ENCODE measurements at places on chromosomes 16 and 17.
A peak's percentile ranks its signal among the peaks of the same experiment; 100 is the strongest.

DNA sequence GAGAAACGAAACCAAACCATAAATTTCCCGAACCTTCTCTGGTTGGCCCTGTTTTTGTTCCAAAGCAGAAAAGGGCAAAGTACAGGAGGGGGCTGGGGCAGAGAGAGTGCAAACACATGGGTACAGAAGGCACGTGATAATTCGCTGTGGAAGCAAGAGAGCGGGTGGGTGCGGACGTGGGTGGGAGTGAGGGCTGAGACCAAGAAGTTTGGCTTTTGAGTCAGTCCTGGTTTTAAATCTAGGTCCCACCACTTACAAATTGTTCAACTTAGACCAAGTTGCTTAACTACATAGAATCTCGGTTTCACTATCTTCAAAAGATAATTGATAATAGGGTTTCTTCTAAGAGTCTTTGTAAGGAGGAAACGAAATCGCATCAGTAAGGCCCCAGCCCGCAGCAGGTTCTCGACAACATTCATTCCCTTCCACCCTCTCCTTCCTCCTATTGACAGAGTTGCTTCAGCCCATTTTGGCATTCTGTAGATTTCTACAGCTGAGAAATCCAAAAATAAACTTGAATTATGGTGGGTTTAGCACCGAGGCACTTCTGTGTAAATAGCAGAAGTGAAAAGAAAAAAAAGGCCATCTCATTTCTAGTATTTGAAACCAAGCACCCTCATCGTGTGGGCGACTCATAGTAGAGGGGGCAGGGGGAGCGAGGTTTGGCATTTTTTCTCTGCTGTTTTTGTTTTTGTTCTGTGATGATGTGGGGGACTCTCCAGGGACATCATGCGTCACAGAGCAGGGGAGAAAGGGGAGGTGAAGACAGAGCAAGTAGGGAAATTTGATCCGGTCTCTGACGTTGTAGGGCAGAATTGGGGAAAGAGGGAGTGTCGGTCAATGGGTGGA, 33.6 kb upstream of the CCR7 start:
- no peak for ATAC-seq

- ATAC-seq = no peak
These were observed 97.6 kb downstream of the C16orf78 start for GRCh38 chr16:49471038-49471727.

DNA sequence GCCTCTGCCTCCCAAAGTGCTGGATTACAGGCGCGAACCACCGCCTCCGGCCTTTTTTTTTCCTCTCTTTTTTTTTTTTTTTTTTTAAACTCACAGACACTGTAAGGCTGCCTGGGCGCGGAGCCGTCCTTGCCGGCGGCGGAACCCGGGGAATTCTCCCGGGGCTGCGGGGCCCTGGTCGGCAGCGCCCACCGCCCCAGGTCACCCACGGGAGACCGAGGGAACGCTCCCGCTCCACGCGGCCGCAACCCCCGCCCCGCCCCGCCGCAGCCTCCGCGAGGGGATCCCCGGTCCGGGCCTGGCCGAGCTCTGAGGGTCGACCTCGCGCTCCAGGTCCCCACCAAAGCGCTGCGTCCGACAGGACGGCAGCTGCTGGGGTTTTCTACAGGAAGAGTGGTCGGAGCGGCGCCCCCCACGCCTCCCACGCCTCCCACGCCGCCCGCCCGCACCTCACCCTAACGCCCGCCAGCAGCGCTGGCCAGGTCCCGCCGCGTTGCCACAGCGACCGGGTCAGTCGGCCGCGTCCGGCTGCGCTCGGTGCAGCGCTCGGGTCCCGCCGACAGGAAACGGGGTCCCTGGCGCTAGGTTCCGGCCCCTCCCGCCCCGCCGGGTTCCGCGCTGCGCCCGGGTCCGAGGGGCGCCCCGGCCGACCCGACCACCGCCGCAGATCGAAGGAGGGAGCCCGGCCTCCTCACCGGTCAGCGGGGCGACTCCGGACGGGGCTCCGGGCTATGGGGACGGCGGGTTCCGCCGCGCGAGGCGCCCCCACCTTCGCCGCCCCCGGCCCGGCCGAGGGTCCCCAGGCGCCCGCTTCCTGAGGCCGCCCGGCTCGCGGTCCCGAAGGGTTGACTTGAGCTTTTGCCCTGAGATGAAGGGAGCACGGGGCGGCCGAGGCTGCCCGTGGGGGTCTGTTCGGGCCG, at the start of gene CCDC57:
Gene CCDC57, minus strand, starts transcription at position 512 of the 920 bp plus-strand sequence. CDS start 10,898 bp downstream, outside the sequence.
- ATAC-seq = peak; percentile 74

DNA sequence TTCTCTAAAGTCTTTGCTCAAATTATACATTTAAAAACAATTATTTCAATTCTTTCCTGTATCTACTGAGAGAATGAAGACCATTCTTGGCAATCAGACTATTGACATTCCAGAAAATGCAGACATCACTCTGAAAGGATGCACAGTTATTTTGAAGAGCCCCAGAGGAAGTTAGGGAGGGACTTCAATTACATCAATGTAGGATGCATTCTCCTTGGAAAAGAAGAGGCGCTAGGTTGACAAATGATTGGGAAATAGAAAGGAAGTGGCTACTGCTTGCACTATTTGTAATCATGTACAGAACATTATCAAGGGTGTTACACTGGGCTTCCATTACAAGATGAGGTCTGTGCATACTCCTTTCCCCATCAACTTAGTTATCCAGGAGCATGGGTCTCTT, 74.3 kb downstream of the SSH2 start:
- no peak for ATAC-seq

- ATAC-seq = no peak
These were observed 25.2 kb upstream of the MLKL start for GRCh38 chr16:74725651-74726455.

GRCh38 chr17:77555741-77556291, 402.7 kb upstream of the TNRC6C start:
- peak; percentile 85 for ATAC-seq

GRCh38 chr16:22031483-22032083, 23.7 kb downstream of the MOSMO start:
- no peak for ATAC-seq

DNA sequence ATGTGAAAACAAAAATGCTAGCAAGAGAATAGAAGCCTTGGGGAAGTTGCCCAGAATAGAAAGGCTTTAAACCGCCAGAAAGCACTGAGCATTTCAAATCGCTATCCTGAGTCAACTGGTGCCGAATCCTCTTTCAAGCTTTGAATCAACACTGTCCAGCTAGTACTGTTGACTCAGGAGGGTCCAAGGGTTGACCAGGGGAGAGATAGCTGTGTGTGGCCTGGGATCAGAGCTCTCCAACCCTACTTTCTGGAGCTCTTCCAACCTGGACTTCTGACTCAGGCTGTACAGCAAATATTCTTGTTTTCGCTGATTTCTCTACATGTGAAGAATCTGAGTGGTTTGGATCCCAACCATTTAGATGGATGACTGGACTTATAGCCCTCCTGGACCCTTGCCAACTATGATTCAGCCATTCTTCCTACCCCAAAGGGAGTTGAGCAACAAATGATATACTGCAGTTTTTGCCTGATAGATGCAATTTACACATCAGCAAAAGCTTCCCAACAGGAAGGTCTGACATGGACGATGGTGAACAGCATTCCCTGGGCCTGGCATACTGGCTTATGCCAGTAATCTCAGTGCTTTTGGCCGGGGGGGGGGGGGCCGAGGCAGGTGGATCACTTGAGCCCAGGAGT, 154.0 kb upstream of the SDK2 start:
- peak; percentile 80 for ATAC-seq

DNA sequence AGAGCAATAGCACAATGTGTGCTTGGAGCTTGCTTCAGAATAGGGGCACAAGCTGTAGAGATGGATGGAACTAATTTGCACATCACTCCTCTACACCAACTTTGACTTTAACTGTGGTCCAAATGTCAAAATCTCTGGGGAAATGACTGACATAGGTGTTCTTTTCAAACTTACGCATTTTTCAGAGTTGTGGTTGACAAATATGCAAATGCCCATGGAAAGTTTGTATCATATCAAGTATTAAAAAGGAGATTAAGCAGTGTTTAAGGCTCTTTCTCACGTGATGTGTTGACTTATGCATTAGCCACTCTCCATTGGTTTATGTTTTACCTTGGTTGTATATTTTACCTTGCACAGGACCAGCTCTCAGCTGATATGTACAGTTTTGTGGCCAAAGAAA, 77.1 kb downstream of the ELAC2 start:
- no peak for ATAC-seq

- no peak for ATAC-seq
These were observed 445.7 kb downstream of the TOX3 start for GRCh38 chr16:52101246-52101645.

GRCh38 chr16:47617732-47618131, 156.6 kb downstream of the PHKB start:
- no peak for ATAC-seq

- no peak for ATAC-seq
These were observed 11.7 kb upstream of the TMED6 start for GRCh38 chr16:69363281-69363717.

GRCh38 chr17:71251951-71252350, 868.9 kb upstream of the SOX9 start:
- no peak for ATAC-seq

All from motor neuron (in vitro differentiated cells).